ENCODE measurements at places on chromosomes 13 and 19.

DNA sequence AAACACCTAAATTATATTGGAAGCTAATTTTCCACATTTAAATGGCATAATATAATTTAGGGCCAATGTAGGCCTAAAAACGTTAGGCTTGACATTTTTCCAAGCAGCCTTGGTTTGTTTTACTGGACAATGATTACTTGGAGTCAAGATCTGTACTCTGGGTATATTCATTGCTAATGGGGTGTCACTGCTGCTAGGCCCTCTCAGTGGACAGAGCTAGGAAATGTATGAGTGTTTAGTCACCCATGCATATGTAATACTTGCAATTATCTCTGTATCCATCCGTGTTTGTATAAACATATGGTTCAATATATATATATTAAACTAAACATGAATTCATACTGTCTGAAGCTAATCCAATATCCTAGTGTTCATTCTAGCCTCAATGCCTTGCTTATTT, 598.1 kb downstream of the DCT start:
- DNase-seq, result no peak

- DNase-seq, result no peak
Observed at GRCh38 chr13:40389081-40389641, 277.3 kb downstream of the FOXO1 start.

DNA sequence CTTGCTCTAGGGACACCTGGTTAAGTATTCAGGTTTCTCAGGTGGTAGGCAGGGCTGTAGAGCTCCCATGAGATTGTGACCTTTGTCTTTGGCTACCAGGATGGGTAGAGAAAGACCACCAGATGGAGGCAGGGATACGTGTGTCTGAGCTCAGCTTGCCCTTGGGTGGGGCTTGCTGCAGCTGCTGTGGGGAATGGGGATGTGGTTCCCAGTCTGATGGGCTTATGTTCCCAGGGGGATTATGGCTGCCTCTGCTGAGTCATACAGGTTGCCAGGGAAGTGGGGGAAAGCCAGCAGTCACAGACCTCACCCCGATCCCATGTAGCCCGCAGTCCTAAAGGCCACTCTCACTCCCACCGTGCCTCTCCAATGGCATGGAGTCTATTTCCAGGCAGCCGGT, 659.9 kb upstream of the KLF12 start:
- DNase-seq, result no peak

GRCh38 chr13:44223770-44224444, 149.7 kb upstream of the SERP2 start:
- no peak for DNase-seq

- DNase-seq, result no peak
Observed at GRCh38 chr13:53417601-53418000, 389.0 kb downstream of the OLFM4 start.

DNA sequence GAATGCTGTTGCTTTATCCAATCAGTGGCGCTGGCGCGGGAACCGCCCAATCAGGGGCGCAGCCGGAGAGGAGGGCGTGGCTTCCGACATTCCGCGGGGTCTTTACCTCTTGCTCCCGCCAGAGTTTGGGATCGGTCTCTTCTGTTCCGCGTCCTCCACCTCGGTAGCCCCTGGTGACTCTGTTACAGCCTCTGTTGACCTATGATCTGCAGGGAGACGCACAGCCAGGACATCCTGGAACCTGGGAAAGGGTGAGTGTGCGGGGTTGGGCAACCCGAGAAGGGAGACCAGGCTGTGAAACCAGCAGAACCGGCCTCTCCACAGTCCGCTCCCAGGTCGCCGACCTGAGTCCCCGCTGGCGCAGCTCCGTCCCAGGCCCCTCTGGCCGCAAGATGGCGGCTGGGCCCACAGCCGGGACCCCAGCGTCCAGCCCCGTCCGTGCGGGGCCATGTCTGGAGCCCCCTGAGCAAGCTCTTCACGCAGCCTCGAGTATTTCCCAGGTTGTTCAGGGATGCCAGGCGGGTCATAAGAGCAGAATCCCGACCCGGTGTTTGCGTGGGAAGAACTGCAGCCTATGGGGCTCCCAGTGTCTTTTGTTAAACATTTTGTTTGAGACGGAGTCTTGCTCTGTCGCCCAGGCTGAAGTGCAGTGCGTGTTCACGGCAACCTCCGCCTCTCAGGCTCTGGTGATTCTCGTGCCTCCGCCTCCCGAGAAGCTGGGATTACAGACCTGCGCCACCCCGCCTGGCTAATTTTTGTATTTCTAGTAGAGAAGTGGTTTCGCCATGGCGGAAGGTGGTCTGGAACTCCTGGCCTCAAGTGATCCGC, 4.4 kb upstream of the ZNF681 start:
- peak; percentile 38 for DNase-seq

DNA sequence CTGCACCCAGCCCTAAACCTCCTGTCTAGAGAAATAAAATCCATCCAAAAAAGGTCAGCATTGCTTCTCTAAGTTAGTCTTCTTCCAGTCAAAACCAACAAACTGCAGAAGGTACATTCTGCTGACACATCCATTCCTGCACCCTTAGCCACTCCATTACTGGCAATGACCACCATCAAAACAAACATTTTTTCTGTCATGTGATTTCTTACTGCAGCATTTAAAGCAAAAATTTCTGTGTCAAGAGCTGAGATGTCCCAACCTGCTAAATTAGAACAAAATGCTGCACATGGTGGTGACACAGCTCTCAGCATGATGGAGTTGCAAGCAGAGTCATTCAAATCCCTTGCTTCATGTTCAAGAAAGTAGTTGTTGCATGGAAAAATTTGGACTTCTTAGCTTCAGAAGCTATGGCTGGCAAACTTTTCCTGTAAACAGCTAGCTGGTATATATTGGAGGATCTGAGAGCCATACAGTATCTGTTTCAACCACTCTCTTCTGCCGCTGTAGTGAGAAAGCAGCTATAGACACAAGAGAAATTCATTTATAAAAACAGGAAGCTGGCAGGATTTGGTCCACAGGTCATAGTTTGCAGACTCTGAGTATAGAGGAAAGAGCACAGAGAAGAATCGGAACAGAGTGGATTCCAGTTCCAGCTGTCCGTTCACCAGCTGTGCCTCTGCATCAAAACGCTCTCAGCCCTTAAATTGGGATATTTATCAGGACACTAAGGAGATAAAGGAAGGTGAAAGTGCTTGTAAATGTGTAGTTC, 17.4 kb downstream of the RUBCNL start:
- no peak for DNase-seq

GRCh38 chr13:102097708-102098107, 304.1 kb downstream of the FGF14 start:
- no peak for DNase-seq

- no peak for DNase-seq
Observed at GRCh38 chr13:40304391-40304790, 362.1 kb downstream of the FOXO1 start.

DNA sequence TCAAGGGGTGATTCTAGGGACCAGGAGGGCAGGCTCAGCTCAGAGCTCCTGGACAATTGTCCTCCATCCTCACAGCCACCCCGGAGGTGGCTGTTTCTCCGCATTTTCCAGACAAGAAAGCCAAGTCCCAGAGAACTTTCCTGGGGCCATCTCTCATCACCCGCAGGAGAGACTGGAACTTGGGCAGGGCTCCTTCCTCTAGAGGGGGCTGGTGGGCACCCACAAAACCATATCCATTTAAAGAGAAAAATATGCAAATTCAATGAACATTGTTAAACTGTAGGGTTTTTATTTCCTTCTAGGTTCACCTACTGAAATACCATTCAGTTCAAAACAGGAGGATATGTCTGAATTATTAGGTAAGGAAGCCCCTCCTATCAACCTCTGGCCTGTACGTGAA, 16.6 kb downstream of the SPACA7 start:
- DNase-seq, result no peak

DNA sequence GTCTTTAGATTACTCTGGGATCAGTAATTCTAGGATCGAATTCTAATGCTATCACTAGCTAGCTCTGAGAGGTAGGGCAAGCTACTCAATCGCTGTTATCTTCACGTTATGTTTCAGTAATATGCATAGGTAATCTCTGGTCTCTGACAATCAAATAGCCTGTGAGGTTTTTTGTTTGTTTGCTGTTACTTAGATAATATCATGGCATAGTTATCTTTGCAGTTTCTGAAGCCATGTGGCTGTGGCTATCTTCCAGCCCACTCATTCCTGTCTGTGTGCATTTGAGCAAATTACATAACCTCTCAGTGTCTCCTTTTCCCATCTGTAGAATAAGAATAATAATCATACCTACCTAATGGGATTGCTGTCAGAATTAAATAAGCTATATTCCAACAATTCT, 330.2 kb downstream of the PCDH9 start:
- no peak for DNase-seq

GRCh38 chr19:13887018-13887436, 10.1 kb downstream of the NANOS3 start:
- no peak for DNase-seq

DNA sequence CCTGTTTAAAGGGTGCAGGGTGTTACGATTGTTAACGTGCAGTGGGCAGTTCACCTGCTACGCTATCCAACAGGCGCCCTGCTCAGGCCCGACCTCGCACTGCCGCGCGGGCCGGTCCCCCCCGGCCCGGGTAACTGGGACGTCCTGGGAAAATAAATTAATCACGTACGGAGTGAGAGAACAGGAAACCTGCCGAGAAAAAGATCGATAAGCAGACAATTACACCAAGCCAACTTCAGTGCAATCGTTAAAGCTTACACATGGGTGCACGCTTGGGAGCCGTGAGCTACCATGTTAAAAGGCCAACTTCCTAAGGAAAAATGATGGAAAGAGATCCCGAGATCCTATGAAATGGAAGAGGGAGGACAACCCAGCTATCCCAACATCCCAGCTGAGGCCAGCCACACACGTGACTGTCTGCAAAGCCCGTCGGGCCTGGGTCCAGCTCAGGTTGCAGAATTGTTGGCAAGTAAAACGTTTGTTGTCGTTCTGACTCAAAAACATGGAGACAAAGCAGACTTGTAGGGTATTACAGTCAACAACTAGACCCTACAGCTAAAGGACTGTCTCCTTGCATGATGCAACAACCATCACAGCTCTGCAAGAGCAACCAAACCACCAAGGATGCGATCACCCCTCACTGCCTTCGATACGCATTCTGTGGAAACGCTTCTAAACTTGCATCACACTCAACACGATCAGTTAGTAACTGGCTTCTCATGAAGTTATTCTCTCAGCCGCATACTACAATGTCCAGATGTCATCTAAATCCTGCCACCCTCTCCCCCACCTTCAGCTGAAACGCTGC, 741 bp upstream of the TUBGCP3 start:
- DNase-seq, result no peak

DNA sequence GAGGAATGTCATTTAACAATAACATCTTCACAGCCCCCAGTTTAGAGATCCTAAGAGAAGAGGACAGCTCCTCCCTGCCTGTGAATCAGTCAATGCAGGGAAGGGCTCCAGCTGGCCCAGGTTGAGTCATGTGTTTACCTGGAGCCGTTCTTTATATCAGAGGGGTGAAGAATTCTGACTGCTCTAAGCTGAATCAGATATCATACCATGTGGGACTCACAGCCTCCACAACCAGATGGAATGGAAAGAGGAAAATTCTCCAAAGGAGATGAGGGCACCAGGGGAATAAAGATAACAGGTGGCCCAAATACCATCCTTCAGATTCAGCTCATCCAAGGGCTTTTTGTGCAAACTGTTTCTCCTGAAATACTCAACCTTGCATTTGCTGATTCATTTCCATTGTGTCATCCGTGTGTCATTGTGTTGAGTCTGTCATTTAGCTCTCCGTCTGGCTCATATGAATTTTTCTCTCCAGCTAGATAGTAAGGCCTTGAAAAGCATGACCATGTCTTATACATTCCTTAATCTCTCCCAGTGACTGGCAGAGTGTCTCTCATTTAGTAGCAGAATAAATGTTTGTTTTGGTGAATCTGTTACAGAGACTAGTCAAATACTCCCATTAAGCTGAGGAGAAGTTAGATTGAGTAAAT, 217.9 kb downstream of the RFC3 start:
- peak; percentile 11 for DNase-seq

DNA sequence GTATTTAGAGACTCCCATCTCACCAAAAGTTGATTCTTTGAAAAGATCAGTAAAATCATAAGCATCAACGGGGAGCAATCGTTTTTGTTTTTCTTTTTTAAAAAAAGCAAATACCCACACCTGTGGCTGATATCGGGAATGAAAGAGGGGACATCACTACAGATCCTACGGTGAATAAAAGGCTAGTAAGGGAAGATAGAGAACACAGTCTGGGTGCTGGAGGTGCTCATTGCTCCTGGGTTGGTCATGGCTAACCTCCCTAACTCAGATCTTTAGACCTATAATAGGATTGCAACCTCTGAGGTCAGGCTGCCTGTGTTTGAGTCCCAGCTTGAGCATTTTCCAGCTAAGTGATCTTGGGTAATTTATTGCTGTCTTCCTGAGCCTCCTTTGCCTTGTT, 1.1 kb downstream of the EHD2 start:
- no peak for DNase-seq

GRCh38 chr13:27401210-27401609, 23.2 kb upstream of the GTF3A start:
- DNase-seq, result no peak

DNA sequence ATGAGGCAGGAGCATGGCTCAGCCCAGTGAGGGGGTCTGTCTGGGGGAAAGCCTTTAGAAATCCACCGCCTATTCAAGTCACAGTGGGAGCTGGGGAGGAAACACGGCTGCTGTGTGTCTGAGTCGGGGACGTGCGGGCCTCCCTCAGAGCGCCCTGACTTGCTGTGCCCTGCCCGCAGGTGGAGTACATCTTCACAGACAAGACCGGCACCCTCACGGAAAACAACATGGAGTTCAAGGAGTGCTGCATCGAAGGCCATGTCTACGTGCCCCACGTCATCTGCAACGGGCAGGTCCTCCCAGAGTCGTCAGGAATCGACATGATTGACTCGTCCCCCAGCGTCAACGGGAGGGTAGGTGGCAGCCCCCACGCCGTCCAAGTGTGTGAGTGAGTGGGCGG, 137.8 kb upstream of the MCF2L start:
- DNase-seq, result no peak

DNA sequence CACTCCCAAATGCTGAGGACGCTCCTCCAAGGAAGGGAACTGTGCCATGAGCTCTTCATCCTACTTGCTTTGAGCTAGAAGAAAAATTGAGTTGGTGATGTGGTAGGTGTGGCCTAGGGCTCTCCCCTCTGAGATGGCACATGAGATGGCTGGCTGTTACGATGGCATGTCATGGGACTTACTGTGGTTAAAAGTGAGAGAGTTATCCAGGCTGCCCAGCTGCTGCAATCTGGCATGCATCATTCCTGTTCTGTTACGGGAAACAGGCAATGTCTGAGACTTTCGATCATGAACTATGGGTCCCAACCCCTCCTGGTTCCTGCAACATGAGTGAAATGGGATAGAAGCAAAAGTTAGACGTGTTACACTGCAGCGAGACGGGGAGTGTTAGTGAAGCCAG, 93.3 kb upstream of the SLC15A1 start:
- DNase-seq, result no peak

GRCh38 chr19:48403606-48404005, 10.1 kb downstream of the GRIN2D start:
- peak; percentile 50 for DNase-seq
